ENCODE measurements at places on chromosomes 12 and 14.

GRCh38 chr14:89028462-89029134, 204.1 kb downstream of the TTC8 start:
- DNase-seq = no peak

DNA sequence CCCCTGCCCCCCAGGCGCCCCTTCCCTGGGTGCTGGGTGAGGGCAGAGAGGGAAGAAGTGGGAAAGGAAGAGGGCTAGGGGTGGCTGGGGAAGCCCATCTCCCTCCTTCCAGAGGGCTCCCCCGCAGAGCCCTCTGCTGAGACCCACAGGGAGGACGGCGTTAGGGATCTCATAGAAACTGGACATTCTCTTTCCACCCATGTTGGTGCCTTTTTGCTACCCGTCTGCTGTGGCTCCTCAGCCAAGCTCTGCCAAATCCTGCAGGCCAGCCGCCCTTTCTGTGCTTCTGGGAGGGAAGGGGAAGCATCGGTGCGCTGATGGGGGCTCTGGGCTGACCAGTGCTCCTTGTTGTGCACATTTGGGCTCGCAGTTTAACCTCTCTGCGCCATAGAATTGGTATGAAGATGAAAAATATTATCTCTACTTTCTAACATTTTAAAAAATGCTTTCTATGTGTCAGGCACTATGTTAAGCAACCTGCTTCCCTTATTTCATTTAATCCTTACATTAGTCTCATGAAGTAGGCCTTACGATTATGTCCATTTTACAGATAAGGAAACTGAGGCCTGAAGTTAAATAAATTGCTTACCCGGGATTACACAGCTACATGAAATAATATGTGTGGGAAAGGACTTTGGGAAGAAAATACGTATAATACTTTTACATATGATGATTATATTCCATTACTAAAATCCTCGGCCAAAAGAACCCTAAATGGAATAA, 981 bp downstream of the SLC48A1 start:
- no peak for DNase-seq

DNA sequence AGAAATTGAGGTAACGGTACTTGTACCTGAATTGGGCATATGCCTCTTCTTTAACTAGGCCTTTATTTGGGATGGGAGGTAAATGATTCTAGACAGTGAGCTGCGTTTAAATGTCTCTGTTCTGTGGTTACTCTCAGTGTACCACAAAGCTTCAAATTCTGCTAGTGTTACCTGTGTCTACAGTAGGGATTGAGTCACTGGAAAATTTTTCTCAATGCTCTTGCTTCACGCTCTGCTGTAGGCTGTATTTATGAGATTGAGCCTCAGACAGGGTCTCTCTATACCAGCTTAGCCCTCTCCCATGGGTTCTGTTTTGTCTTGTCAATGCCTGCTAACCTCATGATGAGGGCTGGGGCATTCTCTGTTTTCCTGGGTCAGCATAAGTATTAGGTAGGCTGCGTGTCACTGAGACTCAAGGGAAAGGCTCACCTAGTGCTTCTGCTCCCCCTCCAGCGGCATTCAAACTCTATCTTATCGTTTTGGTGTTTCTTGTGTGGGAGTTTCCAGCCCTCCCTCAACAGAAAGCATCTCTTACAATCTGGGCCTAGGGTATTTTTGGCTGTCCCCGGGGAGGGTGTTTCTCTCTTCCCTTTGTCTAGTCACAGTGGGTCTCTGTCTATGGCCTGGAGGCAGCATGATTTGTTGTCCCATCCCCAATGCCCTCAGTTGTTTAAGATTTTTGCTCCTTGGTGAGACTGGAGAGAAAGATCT, 285.8 kb downstream of the ADGRD1 start:
- no peak for DNase-seq

GRCh38 chr12:82942521-82942920, 255.8 kb downstream of the TMTC2 start:
- DNase-seq = no peak

DNA sequence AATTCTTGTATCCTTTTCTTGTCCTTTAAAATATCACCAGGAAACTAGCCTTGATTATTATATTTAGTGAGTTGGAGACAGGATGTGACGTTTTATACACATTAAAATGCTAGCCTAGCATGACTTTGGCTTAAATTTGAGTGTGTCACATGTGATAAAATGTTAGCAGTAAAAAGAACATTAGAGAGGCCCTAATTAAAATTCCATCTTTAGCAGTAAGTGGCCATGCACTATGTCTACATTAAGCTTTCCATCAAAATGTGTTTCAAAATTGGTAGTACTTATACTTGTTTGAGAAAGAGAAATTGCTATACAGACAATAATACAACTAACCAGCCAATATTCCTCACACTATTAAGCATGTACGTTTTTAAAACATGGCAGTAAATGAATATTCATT, 29.9 kb upstream of the MGAT4C start:
- DNase-seq = no peak

DNA sequence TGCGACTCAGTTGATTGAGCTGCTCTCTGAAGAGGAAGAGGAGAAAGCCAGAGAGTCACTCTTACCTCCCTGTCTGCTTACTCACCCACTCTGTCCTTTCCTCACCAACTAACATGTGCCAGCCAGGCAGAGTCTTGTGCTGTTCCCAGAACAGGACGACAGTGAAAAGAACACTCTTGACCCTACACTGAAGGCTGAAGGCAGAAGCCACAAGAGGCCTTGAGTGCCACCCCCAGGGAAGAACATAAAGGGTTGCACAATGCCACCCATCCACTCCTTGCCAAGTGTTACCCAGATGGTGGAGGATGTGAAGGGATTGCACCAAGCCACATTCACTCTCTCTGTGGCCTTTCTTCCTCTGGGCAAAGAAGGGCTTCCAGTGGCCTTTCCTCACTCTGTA, 12.8 kb downstream of the ABHD4 start:
- DNase-seq = no peak

DNA sequence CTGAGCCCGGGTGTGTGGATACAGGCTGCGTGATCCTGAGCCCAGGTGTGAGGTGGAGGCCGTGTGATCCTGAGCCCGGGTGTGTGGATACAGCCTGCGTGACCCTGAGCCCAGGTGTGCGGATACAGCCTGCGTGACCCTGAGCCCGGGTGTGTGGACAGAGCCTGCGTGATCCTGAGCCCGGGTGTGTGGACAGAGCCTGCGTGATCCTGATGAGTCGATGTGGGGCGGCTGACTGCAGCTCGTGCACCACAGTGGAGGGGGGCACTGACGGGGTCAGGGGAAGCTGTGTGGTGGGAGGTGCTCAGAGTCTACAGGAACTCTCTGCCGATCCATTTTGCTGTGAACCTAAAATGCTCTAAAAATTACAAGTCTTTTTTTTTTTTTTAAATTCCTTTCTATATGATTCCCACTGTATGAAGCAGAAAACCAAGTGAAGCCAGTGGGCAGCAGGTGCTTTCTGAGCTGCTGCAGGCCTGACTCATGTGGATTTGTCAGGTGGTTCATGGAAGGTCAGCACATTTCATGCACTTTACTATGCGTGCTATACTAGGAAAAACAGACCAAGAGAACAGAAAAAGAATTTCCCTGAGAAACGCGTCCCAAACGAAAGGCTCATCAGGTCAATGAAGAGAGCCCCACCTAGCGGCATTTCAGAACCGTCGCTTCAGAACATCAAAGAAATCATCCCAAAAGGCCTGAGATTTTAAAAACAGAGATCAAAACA, 19.3 kb downstream of the BRF1 start:
- DNase-seq = no peak

- DNase-seq = no peak
Measured at GRCh38 chr12:92544322-92544721, 158.5 kb upstream of the PLEKHG7 start.

DNA sequence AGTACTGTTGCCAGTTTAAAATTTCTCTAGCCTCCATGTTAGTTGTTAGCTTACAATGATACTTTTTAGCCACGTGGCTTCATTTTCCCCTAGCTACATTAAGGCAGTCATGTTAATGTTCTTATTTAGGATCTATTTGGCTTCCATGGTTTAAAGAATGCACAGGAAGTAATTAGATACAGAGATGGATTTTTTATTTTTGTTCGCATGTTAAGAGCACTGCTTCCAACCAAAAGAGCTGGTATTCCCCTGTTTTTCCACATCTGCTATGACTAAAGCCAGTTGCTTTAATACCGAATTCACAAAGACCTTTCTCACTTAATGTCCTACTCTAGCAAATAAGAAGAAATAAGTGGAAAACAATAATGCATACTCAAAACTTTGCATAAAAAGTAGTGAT, 45.1 kb downstream of the PRORP start:
- no peak for DNase-seq

DNA sequence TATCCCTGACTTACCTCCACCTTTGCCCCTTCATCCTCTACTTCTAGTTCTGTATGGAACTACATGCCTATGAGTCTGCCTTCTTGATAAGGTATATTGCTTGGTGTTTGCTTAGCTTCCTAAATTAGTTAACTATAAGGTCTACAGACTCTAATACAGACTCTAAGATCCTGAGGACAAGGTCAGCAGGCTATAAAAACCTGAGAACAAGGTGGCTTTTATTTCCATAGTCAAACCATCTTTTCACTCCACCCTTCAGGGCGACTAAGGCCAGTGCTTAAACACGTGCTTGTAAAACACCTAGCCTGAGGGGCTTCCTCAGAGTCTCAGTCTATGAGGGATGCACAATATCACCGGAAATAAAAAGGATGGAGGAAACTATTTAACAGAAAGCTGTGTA, 36.1 kb upstream of the COL2A1 start:
- DNase-seq = no peak

DNA sequence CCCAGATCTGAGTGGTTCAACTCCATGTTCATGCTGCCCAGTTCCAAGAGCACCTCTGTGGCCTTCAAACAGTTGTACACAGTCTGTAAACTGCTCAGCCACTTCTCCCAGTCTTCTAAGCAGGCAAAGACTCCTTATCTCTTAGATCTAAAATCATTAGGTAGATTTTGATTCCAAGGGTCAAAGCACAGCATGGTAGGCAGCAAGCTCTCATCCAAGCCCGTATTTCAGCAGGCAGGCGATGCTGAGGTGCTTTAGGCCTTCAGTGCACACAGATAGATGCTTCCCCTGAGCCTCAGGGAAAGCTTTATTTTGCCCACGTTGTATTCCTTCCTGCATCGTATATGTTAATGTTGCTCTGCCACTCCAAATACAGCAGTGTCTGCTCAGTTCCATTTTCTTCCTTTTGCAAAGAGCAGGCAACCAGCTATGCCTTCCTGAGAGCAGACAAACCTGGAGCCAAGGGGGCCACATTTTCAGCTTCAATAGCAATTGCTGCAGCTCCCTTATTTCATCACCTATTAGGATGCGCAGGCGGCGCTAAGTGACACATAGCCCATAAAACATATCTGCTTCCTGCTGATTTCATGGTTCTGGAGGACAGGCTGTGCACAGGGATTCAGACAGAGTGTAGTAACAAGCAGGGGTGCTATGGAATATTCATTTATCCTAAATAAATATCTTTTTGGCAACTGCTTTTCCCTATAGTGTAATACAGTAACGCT, 67.5 kb downstream of the ETV6 start:
- no peak for DNase-seq

DNA sequence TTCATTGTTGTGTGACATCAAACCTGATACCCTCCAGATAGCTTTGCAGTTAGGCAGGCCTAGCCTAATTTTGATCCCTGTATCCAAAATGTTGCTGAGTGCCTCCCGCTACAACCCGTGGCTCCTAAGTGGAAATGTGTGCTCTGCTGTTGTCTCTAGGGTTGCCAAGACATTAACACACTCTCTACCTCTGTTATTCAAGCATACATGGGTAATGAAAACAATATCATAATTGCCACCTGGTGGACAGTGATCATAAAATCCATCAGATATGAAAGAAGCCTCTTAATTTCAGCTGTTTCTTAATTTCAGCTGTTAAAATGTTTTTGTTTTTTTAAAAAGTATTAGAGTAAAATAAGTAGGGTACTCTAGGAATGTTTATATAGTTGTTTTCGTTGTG, 93.5 kb downstream of the PLEKHA5 start:
- no peak for DNase-seq

DNA sequence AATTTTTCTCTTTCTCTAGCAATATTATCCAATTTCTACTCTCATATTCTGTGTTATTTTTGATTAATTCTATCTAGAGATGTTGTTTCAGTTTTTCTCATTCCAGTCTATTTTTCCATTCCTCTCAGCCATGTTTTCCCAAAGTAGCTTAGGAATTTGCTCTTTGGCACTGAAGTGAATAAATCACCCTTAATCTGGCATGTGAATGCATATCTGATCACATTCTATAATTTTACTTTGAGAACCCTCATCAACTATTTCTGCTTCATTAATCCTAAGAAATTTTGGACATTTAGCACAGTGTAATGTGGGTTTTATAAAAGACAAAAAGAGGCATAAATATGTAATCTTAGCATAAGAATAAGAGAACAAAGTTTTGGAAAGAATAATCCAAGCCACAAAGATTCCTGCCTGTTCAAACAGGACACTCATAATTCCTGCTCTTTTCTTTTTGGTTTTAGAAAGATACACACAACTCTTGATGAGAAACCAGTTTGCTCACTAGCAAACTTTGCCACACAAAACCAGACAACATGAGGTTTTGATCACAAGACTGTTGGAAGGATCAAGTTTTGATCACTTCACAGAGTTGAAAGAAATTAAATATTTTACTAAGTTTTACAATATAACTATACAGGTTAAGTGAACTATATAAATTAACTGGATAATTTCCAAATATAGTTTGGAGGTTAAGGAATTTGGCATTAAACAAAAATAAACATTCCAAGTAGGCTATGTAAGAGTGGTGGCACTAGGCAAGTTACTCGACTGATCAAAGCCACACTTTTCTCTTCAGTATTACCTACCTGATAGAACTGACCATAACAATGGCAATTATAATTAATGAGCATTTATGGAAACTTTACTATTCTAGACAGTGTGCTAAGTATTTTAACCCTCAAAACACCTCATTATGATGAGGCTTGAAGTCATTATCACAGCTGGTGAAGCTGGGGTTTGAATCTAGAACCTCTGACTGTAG, 226.6 kb upstream of the TMTC1 start:
- no peak for DNase-seq

DNA sequence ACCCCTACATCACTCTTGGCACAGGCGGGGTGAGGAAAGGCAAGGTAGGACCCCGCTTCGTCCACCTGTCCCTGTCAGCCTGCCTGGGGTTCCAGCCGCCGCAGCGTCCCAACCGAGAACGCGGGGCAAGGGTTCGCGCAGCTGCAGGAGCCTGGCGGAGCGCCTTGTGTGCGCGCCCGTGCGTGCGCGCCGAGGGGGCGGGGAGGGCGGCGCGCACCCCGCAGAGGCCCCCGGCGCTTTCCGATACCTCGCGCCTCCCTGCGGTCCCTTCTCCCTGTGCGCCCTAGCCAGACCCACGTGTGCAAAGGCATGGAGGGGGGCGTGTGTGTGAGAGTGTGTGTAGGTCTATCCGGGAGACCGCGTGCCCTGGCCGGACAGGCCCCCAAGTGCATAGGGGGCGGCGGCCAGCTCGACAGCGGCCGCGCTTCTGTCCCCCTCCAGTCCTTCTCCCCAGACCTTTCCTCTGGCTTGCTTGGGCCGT, 122.4 kb downstream of the TSPAN9 start:
- no peak for DNase-seq

Data from lower leg skin (tissue), 4 donors.